ENCODE measurements at places on chromosomes 13 and 19.

GRCh38 chr19:54959840-54960239 lies 6.3 kb upstream of the NLRP2 start:
- DNase-seq = no peak

DNA sequence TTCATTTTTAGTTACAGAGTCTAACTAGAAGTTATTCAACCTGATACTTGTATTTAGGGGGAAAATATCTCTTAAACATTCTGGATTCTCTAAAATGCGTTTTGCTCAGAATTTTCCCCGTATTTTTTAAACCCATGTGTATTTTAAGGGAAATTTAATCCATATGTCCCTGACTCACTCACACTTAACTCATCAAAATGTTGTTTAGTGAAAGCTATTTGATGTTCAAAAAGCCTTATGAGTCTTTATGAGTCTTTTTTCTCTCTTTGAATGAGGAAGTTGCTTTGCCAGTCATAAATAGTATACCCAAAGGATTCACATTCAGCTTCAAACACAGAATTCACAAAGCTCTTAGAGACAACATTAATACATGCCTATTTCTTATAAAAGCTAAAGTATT lies 16.4 kb downstream of the MAB21L1 start:
- DNase-seq = no peak

- no peak for DNase-seq
Observed at GRCh38 chr13:62320129-62321108, 904.8 kb upstream of the PCDH20 start.

DNA sequence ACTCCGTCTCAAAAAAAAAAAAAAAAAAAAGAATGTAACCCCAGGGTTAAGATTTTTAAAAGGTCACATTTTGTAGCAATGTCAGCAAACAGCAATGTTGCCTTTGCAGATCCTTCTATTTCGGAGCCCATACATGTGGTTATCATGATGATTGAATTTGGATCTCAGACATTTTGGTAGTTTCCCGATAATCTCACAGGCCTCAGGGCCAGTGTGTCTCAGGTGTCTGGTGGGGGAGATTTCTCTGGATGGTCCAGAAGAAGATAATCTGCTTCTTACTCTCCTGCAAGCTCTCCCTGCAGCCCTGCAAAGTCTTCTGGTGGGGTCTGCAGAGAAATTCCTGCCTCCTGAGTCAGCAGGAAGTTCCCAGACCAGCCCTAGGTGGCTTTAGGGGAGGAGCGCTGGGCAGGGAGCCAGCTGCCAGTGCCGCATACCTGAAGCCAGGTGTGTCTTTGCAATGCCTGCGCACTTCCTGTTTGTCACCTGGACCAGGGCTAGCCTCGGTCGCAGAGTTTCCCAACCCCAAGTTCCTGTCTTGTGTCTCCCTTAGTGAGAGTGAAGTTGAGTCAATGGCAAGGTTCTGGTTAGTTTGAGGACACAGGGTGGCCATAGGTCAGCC lies 1.4 kb downstream of the SH2D3A start:
- DNase-seq = no peak

DNA sequence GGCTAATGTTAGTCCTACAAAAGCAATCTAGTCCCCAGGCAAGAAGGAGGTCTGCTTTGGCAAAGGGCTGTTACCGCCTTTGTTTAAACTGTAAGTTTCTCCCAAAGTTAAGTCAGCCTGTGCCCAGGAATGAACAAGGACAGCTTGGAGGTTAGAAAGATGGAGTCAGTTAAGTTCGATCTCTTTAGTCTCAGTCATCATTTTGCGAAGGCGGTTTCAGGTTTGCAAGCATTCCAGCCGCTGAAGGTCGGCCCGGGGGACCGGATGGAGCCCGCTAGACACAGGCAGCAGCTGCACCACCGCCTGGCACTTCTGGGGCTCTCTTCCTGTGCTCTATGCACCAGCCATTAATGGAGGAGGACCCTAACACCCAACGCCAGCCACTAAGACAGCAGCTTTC lies 91.3 kb downstream of the STK24 start:
- no peak for DNase-seq

DNA sequence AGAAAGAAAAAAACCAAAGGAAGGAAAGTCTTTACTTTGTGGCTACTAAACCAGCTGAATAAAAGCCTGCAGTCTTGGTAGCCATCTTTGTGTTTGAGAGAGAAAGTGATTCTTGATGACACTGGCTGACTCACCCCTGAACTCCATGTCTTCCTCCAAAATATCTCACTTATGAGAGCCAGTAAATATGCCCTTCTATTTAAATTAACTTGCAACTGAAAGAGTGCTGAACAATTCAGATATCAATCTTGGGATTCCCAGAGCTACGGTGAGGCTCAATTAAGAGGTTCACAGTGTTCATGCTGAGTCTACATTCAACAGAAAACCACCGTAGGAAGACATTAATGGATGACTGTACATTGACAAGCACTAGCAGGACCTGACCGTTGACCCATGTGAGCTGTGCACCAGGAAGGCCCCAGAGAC lies 57.9 kb downstream of the KCTD12 start:
- no peak for DNase-seq

DNA sequence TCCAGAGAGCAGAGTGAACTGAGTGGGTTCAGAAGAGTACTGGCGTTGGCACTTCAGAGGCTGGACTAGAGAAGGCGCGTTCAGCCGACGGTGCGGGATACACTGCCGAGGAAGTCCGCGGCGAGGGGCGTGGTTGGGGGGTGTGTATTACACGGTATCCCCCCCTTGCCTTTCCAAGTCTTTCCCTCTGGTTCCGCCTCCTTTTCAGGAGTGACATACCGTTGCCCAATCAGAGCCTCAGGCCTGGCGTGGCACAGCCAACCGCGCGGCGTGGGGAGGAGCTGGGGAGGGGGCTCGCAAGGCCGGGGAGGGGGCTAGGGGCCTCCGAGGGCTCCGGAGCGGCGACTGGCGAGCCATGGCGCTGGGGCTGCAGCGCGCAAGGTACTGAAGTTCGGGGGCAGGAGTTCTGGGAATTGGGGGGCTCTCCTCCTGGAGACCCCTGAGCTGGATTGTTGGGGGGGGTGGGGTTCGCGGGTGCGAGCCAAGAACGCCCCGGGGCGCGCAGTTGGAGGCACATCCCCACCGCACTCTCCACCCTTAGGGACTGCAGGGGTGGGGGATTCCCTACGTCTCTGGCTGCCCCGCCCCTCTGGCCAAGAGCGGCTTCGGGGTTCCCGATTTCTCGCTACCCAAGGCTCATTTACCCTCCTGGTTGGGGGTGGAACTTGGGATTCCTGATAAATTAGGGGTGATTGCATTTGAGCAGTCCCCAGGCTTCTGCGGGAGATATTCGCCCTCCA lies at the start of gene HIF3A:
Gene HIF3A (plus strand): TSS at position 321 of the 740 bp plus-strand sequence. CDS start 35 bp downstream, at position 356.
- DNase-seq = no peak

- DNase-seq = no peak
Observed at GRCh38 chr13:49938314-49938713, 2.2 kb upstream of the SPRYD7 start.

GRCh38 chr19:6164906-6165531 lies 29.6 kb downstream of the ACSBG2 start:
- DNase-seq = no peak

DNA sequence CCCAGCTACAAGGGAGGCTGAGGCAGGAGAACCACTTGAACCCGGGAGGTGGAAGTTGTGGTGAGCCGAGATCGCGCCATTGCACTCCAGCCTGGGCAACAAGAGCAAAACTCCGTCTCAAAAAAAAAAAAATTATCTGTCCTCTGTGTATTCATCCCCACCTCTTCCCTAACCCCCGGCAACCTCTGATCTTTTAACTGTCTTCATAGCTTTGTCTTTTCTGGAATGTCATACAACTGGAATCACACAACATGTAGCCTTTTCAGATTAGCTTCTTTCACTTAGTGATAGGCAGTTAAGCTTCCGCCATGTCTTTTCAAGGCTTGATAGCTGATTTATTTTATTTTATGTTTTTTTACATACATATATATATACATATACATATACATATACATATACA lies 8.4 kb upstream of the S1PR5 start:
- no peak for DNase-seq

GRCh38 chr13:37984357-37984756 lies 114.8 kb upstream of the TRPC4 start:
- no peak for DNase-seq

DNA sequence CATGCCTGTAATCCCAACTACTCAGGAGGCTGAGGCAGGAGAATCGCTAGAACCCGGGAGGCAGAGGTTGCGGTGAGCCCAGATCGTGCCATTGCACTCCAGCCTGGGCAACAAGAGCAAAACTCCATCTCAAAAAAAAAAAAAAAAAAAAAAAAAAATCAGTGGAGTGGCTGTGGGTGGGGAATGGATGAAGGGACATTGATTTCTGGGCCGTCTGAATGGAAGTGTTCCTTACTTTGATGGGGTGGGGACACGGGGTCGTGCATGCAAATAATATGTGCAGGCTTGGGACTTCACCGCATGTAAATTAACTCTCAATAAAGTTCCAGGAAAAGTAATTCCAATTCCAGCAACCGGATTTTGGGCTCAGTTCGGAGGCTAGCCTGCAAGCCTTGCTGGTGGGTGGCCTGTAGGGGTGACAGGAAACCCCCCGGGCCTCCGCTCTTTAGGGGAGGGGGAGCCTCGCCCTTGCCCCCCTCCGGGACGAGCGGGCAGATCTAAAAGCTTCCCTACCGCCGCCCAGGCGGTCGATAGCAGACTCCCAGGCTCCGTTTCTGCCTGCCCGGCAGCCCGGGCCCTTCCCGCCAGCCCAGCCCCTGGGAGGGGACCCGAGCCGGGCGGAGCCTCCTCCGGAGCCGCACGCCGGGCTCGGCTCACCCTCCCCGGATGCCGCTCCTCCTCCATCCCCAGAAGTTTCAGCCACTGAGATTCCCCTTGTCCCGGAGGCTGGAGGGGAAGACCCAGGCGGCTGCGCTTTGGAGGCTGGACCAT lies 48.0 kb upstream of the ADGRE5 start:
- peak; percentile 80 for DNase-seq

- no peak for DNase-seq
Observed at GRCh38 chr19:38252941-38253691, 3.1 kb downstream of the PPP1R14A start.

DNA sequence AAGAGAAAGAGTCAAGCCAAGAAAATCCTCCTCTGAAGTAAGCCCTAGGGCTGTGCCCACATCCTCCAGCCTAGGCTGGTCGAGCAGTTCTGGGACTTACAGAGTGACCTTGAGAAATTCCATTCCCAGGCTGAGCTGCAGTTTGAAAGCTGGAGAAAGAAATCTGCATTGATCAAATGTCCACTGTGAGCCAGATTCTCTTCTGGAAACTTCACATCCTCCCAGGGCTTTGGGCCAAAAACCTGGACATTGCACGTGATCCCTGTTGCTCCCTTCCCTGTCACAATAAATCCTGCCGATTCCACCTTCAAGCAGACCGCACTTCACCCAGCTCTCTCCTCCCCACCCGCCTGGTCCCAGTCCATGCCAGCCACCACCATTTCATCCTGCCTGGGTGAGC lies 15.7 kb downstream of the TMEM143 start:
- DNase-seq = no peak

DNA sequence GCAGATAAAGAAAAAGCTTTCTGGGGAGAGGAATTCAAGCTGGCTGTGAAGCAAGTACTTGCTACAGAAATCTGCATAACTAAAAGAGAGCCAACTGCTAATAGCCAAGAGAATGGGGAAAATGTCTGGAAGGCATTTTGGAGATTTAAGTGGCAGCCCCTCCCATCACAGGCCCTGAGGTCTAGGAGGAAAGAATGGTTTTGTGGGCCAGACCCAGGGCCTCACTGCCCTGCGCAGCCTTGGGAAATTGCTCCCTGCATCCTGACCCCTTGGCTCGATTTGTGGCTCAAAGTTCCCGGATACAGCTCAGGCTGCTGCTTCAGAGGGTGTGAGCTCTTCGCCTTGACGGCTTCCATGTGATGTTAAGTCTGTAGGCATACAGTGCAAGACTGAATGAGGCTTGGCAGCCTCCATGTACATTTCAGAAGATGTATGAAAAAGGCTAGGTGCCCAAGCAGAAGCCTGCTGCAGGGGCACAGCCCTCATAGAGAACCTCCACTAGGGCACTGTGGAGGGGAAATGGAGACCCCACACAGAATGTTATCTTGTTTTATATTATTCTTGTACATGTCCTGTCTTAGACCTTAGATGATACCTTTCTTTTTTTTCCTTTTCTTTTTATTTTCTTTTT lies 34.4 kb downstream of the MZT1 start:
- no peak for DNase-seq

DNA sequence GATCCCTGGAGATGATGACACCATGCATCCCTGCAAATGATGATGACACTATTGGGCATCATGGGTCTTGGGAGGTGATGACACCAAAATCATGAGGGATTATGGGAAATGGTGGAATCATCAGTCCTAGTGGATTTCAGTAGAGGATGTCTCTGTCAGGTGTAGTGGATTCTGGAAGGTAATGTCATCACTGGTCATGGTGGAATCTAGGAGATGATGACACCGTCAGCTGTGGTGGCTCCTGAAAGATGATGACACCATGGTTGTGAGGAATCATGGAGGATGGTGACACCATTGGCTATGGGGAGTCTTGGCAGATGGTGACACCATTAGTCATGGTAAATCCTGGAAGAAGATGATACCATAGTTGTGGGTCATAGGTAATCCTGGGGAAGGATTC lies 11.9 kb downstream of the SHISA7 start:
- DNase-seq = no peak
